ENCODE measurements at places on chromosomes 3 and 15. TPM values are rescaled to one million over a fixed set of nuclear protein-coding genes. Genes with fewer than 3 reads are reported as not detected.

DNA sequence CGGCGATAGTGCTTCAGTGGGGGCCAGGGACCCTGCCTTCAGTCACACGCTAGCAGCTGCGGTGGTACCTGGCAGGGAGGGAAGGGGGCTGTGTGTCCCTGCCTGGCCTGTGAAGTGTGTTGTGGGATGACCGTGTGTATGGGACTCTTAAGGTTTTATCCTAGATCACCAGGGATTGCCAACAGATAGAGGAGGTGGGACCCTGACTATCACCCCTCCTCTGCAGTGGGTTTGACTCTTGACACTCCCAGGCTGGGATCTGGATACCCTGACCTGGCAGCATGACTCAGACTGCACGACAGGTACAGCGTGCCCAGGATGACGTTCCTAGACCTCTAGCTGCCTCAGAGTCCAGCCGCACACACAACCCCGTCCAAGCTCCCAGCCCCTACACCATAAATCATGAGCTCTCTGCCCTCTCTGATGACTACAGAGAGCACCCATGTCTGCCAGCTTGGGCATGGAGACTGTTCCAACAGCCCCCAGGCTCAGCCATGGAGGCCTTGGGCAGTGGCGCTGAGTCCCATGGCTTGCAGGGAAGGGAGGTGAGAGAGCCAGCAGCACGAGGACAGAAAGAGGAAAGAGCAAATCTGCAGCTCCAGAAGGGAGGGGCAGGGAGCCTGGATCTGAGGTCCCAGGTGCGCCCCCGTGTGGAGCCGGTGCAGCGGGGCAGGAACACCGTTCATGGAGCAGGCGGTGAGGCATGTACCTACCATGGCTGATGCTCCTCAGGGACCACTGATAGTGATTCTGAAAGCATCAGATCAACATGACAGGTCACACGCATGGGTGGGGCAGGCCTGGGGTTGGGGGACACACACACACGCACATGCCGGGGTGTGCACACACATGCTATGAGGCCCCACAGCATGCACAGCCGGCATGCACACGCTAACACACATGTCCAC lies 71.0 kb downstream of the ADAMTS7 start:
- DNase-seq: no peak

DNA sequence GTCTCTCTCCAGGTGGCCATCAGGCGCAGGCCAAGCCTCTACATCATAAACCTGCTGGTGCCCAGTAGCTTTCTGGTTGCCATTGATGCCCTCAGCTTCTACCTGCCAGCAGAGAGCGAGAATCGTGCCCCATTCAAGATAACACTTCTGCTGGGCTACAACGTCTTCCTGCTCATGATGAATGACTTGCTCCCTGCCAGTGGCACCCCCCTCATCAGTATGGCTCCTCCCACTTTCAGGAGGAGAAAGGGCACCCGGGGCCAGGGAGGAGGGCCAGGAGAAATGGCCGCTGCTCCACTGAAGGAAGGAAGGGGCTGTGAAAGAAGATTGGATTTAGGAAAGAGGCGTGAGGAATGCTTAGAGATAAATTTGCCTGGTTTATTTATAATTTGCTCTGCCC lies 6.6 kb downstream of the HTR3C start:
- no peak for DNase-seq

DNA sequence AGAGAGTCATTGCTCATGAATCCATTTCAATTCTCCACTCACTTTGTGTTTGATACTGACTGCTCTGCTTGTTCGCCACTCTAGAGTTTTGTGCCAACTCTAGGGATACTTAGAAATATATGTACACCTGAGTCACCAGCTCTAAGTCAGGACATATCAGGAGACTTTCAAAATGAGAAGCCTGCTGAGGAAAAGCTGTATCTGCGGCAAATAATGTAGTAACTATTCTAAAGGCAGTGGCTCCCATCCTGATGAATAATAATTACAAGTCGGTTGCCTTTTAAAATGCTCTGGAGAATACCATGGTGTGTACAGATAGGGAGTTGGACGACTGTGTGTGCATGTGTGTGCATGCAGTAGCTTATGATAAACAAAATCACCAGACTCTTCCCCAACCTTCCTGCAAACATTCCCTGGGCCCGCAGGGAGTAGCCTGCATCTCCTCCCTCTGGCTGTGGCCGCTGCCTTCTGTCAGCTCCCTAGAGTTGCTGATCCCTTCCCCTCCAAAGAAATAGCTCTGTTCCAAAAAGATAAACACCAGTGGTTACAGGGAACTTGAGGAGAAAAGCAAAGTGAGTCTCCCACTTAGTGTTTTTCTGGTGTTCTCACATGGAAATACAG lies 346.3 kb upstream of the UMPS start:
- DNase-seq: no peak

DNA sequence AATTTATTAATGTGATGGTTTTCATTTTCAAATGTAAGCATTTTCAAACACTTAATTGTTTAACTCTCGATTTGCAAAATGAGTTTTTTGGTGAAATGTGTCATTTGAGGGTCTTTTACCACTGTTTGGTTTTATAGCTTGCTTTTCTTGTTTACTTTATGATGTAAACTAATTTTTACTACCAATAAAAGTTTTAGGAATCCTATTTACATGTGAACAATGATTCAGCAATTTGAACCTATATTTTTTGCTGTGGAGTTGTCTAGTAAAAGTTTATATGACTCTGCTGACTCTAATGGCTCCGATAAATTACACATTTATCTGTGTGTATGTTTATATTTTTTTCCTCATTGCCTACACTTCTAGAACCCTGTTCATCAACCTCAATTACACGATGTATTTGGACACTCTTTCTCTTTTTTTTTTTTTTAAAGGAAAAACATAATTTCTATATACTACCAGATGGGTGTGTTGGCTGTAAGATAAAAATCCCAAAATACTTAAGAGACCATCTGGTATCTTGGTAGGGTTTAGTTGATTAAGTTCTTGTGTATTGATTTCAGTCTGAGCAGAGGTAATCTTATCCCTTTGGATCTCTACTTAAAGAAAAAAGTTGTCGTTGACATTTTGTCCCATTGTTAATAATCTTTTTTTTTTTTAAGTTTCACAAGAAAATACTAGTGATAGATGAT lies 89.5 kb downstream of the PTPRG start:
- no peak for DNase-seq

The TNIK gene
- total RNA-seq: 68.6 TPM

The MORC1 gene
- not detected for total RNA-seq
